Gastroesophageal sphincter (tissue), 4 donors: ENCODE measurements at places on chromosomes 5 and 9. TPM values are rescaled to one million over a fixed set of nuclear protein-coding genes. Genes with fewer than 3 reads are reported as not detected.

- ATAC-seq = no peak
These were observed 32.1 kb downstream of the MARCHF3 start for GRCh38 chr5:126998201-126998631.

GRCh38 chr5:150092159-150092787 is 5.9 kb upstream of the CSF1R start:
- no peak for ATAC-seq

GRCh38 chr9:107251756-107252322 is 31.2 kb upstream of the RAD23B start:
- peak; percentile 88 for ATAC-seq

DNA sequence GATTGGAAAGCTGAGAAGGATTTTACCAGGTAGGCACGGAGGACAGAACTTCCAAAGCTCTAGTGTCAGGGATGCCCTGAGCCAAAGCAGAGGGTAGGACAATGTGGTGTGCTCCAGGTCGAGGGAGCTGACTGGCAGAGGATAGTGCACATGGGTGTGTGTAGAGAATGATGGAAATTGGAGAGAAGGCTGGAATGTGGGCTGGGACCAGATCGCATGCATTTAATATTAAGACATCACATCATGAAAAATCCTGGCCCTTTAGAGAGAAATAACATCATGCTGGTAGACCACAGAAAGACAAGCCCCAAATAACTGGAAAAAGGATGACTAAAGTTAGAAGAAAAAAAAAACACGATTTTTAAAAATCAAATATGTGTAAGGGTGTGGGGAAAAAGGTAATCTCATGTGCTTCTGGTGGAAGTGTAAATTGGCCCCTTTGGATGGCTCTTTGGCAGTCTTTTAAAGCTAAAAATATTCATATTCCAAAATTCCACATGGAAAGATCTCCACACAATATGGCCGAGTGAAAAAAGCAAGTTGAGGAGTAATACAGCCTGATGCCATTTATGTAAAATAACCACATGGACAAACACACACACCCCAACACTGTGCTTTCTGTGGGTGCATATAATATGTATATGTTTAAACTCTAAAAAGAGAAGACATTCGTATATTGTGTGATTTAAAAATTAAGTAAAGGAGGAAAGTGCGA is 67.0 kb upstream of the TGFBR1 start:
- ATAC-seq = no peak

DNA sequence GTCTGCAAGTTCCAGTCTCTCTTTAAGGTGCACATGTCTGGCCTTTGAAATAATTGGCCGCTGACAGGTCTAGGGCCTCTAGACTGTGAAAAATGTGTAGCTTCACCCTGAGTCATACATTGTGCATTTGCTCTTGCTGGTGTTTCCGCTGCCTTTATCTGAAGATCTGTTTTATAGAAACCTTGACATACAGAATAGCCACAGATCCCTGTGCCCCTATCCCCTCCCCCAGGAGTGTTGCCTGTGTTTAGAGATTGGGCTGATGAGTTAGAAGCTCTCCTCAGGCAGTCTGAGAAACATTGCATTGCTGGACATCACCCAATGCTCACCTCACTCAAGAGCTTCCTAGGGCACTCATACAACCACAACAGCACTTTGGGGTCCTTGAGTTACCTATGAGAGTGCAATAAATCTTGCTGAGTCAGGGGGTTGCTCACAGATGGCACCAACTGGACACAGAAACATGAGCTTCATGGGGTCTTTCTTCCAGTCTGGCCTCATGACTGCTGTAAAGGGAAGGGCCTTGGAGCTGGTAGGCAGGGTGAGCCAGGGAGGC is 3.8 kb upstream of the ZNF782 start:
- no peak for ATAC-seq

DNA sequence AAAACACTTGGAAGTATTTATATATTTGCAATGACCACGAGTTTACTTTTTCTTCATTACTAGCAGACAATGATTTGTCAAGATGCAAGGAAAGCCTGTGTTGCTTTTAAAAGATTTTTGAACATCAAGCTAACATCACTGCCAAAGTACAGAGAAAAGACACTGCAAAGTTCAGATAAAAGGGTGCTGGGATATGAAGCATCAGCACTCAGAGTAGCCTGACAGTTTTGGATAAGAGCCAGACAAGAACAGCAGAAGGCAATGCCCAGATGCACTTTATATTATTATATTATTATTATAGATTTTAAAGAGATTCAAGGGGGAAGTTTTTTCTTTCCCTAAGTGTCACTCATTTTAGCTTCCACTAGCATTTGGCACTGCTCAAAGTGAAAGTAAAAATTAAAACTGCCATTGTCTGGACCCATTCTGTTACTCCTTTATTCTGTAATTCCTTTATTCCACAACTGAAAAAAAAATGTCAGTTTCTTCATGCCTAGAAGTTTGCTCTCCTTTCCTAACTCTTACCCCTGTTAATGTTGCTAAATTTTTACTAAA is 240.6 kb downstream of the EFNA5 start:
- no peak for ATAC-seq

- no peak for ATAC-seq
These were observed 23.1 kb upstream of the FGF10 start for GRCh38 chr5:44412286-44412685.

DNA sequence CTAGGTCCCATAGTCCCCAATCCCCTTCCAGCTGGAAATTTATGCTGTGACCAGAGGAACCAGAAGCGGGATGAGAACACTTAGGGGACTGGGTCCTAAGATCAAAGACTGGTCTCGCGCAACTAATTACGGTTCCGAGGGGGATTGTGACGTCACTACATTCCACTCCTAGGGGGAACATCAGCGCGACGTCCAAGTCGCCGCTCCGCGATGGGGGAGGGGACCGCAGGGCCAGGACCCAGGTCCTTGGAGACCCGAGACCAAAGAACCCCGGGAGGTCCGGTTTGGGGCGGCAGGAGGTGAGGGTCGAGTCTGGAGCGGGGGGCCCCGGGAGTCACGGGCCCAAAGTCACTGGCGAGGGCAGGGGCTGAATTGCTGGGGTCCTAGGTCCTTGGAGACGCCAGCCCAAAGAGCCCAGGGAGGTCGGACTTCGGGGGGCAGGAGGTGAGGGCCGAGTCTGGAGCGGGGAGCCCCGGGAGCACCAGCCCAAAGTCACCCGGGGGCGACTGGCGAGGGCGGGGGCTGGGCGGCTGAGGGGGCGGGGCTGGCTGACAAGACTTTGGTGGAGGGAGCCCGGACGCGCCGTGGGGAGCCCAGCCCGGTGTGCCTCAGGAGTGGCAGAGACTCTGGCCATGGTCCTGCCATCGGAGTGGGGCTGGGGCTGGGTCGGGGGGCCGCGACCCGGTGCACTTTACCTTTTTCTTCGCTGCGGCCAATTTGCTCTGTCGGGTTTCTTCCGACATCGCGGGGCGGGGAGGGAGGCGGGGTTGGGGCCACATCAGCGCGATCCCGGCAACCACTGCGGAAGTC is at the start of gene GOLGA2:
Gene GOLGA2, minus strand, starts transcription at position 810 of the 810 bp plus-strand sequence. Its CDS starts 31 bp downstream, at position 779.
- peak; percentile 68 for ATAC-seq

DNA sequence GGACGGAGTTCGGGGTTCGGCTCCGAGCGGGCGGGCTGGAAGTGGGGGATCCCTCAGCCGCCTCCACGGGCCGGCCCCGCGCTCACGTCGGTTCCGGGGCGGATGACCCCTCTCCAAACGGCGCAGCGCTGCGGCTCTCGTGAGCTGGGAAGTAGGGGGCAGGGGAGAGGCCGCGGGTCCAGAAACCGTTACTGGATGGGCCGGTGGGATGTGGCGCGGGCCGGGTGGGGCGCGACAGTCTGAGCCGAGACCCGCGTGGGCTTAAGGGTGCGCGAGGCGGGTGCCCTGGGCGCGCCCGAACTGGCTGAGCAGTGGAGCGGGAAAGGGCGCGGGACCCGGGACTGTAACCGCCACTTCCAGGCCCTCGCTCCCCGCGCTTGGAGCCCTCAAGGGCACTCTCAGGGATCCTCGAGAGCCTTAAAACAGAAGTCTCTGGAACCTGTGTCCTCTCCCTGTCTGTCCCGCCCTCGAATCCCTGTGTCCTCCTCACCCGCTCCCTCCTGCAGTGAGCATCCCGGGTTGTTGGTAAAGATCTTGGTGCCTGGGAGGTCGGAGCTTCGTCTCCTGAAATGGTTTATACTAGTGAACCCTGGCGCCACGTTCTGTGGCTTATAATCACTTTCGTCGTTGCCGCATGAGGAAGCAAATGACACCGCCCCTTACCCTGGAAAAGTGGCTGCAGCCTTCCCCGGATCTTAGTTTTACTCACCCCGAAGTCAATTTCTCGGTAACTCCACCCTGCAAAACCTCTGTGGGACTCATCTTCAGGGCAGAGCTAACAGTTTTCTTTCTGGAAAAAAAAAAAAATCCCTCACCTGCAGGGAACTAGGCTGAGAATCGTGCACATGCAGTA is 571 bp upstream of the MARCHF11 start:
- no peak for ATAC-seq

- no peak for ATAC-seq
These were observed 46.1 kb upstream of the TMED7 start for GRCh38 chr5:115671939-115672338.

- ATAC-seq = peak; percentile 61
These were observed 30.8 kb downstream of the TJP2 start for GRCh38 chr9:69204849-69205248.

GRCh38 chr9:94140791-94141790 is 56.8 kb downstream of the PTPDC1 start:
- no peak for ATAC-seq

GRCh38 chr5:14186059-14186830 is 43.1 kb downstream of the TRIO start:
- ATAC-seq = peak; percentile 61

GRCh38 chr9:2116073-2116472 is 100.9 kb downstream of the SMARCA2 start:
- no peak for ATAC-seq

DNA sequence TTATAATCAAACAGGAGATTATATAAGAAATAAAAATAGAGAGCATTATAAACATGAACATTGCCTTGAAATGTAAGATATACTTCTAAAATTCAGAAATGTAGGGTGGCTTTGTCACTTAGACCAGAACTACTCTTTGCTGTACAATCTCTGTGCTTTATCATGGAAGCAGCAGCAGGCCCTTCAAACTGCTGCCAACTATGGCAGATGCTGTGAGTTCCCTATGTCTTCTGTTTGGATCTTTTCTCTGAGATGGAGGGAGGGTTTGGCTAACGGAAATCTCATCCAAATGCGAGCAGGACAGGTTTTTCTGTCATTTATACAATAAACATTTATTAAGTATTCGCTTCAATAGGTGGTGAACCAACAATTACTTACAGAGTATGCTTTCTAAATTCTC is 34.8 kb upstream of the RICTOR start:
- ATAC-seq = no peak

GRCh38 chr5:18985171-18985758 is 1002.7 kb downstream of the CDH18 start:
- ATAC-seq = no peak

DNA sequence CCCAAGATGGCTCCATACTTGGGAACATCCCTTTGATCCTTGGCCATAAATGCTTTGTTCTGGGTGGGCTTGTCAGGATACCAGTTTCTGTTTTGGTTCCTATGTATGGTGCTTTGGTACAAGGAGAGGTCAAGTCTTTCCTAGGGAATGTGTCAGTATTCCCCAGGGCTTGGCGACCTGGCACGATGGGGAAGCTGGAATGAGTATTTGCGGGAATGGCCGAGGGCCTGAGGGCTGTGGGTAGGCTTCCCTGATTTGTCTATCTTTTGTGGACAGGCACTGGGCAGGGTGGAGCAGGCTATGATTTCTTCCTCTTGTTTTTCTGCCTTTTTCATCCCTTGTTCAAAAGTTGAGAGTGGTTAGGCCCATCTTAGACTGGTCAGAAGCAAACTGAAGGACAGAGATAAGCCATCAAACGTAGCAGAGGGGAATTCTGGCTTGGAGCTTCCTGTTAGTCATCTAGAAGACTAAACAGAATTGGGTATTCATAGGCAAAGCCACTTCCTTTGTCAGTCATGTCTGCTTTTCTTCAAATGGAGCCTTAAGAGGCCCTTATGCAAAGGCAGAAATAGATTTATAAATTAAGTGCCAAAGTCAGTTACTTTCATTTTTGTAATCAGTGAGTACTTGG is 13.7 kb downstream of the DOCK2 start:
- no peak for ATAC-seq

DNA sequence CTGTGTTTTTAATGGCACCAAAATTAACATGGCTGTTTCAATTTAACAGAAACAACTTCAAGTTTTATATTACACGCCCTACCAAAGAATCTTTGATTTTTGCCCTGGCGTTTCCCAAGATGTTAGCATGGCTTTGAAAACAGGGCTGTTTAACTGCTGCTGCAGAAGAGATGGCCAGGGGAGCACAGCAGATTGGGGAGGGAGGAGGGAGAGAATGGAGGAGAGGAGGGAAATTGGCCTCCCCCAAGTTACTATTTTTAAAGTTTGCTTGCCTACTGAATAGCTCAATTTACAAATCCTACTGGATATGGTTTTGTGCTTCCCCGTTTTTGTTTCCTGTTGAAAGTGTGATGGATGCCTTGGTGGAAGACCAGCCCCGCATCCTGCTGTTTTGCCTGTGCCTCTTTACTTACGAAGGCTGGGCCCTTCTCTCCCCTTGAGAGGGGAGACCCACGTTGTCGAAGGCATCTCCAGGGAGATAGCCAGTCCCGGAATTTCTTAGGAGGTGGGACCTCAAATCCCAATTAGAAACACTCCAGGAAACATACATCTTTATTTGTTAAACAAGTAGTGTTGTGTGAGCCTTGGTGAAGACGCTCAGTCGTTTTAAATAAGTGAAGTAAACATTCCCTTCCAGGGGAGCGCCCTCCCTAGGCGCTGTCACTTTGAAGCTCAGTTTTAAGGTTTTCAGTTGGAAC is 98.6 kb downstream of the AOPEP start:
- no peak for ATAC-seq

DNA sequence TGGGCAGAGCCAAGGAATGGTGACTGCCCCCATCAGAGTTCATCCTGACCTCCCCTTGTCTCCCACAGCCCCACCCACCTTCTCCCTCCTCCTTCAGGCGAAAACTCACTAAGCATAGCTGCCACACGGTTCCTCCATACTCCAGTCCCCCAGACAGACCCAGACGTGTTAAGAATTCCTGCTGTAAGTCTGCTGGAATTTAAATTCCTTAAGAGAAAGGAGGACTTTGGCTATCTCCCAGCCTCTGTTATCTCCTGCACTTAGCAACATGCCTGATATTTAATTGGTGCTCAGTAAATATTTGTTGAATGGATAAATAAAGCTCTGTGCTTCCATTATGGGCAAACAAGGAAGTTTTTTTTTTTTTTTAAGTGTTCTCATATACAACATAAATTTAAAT is 213.7 kb downstream of the RFK start:
- no peak for ATAC-seq

- peak; percentile 92 for ATAC-seq
These were observed 363.3 kb upstream of the RPS23 start for GRCh38 chr5:82641331-82642003.

CFAP77 gene
- not detected for total RNA-seq

OR1B1 gene
- total RNA-seq = not detected

MARVELD2 gene
- 2.2 TPM for total RNA-seq

TAF11L10 gene
- not detected for total RNA-seq

RXFP3 gene
- total RNA-seq = not detected

SLC26A2 gene
- total RNA-seq = 8.4 TPM

SVEP1 gene
- total RNA-seq = 57.2 TPM

PAX5 gene
- not detected for total RNA-seq

TMEM141 gene
- total RNA-seq = 35.7 TPM

RETREG1 gene
- total RNA-seq = 21.3 TPM
